OCI-LY7 (cell line): ENCODE measurements at places on chromosomes 1 and 21.

- DNase-seq: no peak
Observed at GRCh38 chr1:24047110-24047477, 64.8 kb downstream of the MYOM3 start.

DNA sequence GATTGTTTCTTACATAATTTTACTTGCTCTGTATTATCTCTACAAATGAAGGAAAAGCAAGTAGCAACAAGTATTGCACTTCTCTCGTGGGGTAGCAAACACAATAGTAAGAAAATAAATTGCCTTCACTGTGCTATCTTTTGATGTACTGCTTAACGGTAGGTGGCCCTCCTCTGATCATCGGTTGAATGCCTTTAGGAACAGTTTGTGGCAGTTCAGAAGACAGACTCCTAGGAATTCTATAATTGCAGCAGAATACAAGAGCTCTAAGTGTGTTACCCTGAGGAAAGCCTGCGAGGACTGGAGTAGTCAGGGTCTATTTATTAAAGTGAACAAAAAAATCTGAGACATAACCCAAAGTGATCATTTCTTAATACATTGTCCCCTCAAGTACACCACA, 1135.9 kb downstream of the KCNT2 start:
- no peak for DNase-seq

DNA sequence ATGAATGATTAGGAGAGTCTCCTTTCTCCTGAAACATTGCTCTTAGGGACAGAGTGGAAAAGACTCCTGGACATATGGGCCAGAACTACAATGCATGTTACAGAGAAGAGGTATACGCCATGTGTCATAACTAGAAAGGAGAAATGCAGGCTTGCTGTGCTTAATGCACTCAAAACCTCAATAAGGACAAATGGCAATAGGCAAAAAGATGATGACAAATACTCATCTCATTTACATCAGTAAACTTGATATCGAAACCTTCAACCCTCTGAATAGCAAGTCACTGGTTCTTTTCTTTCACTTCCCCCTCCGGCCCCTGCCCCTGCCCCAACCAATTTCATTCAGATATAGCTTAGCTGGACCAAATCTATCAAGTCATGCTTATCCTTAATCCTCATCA, 1.9 kb upstream of the GPR88 start:
- DNase-seq: peak; percentile 7

- DNase-seq: no peak
Observed at GRCh38 chr21:45949928-45950739, 31.4 kb upstream of the COL6A1 start.

DNA sequence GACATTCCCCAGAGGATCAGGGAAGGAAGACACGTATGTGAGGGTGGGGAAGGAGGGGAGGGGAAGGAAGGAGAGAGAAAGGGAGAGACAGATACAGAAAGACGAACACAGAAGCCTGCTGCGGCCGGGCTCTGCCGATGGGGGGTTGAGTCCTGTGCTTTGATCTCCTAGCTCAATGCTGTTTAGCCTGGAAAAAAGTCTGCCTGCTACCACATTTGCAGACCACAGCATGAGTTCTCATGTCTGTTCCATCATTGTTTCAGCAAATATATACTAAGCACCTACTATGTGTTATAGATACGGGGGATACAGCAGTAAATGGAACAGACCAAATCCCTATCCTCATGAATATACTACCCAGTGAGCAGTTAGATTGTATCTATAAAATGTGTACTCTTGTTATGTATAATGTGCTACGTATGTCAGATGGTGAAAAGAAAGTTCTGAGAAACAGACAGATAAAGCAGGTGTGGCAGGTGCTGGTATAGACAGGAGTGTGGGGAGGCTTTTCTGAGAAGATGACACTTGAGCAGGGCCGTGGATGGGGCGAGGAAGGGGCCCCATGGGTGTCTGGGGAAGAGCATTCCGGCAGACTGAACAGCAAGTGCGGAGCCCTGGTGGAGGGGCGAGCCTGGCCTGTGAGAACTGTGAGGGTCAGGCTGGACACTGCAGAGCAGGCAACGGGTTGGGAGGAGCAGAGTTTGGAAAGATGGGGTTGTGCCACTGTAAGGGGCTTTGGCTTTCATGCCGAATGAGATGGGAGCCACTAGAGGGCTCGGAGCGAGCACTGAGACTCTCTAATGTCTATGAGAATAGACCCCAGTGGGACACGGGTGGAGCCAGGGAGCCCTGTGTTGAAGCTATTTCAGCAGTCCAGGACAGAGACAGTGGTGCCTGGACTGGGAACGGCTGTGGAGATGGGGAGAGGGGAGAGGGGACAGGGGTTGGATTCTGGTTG, 34.1 kb downstream of the KIAA1614 start:
- no peak for DNase-seq

- peak; percentile 89 for DNase-seq
Observed at GRCh38 chr1:174998569-174999215, 1.1 kb upstream of the CACYBP start.

DNA sequence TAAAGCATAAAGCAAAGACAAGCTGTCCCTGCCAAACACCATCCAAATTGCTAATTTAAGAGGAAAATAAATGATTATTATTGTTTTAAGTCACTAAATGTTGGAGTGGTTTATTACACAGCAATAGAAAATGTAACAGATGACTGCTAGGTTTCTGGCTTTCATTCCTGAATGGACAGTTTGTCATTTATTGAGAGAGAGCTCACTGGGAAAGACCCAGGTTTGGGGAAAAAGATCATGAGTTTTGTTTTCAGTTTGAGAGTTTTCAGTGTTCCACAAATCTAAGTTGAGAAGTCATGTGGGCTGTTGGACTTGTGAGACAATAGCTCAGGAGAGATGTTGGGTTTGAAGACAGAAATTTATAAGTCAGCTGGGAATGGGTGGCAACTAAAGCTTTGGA, 5.4 kb downstream of the GPA33 start:
- DNase-seq: no peak

DNA sequence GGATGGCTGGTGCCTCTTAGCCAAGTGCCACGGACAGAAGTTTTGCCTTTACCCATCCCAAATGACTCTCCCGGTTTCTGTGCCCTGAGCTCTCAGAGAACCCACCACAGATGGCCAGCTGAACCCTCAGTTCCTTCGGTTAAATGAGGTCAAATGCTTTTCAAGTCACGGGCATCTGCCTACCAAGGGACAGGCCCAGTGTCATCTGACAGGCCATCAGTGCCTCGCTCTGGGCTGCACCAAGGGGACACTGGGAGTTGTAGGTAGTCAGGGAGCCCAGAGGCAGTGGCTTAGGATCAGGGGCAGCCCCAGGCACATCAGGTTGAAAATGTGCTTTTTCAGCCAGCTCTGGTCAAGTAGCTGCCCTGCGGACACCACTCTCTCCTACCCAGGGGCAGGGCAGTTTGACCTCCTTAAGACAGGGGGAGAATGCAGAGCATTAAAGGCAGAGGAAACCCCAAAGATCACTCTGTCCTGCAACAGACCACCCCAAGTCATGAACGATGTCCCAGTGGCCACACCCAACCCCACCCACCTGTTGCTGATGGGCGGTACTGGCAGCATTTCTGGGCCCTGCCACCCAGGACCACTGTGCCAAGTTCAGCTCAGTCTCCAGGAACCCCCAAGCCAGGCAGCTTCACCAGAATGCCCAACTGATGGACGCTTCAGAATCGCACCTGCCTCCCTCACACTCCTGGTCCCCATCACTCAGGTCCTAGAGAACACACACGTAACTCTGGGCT, 60.7 kb downstream of the CASZ1 start:
- no peak for DNase-seq

DNA sequence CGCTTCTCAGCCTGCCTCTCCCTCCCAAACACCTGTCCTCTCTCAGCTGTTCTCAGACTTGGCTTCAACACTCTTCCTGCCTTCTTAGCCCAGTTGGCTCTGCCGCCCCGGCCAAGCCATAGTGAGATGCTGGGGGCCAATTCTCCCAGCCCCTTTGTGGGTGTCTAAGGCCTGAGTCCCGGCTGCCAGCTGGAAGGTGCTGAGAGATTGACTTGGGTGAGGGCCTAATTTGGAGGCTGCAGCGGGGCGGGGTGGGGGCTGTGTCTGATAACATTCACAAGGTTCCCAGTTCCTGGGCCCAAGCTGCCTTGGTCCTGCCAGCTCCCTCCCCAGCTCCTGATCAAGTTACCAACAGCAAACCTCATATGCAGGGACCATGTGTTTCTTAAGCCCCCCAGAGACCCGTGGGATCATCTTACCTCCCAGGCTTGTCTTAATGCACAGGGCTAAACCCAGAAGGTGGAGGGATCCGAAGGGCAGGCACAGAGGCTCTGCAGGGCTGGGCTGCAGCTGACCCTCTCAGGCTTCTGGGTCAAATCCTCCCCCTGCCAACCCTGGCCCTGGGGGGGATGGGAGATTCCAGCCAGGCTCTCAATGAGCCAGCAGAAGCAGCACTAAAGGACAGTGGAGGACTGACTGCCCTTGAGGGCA, 9.8 kb downstream of the INKA2 start:
- DNase-seq: no peak

GRCh38 chr1:228923973-228924686, 188.9 kb downstream of the RHOU start:
- no peak for DNase-seq

GRCh38 chr1:22380024-22380785, 71.4 kb upstream of the ZBTB40 start:
- DNase-seq: no peak

GRCh38 chr1:233097959-233098580, 147.7 kb downstream of the NTPCR start:
- DNase-seq: no peak

DNA sequence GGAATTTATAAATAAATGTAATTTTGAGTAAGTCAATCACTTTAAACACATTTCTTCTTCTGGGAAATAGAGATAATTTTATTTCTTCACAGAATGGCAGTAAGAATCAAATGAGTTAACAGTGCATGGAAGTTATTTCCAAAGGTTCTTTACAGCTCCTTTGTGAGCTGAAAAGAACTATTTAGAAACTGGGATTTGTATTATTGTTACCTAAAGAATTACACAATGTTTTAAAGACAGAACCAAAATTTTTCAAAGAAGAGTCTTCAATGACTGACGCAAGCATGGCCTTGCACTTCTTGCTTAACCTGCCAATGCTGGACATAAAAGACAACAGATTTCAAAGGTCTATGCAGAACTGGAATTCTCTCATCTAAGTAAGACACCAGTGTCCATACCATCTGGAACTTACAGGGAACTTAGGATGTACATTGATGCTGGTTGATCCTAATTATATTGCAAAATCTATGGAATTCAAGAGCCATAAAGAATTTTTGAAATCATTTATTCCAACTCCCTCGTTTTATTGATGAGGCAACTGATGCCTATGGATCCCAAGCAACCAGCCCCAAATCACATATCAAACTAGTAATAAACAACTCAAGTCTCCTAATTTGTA, 2.7 kb downstream of the COLGALT2 start:
- DNase-seq: no peak

- peak; percentile 80 for DNase-seq
Observed at GRCh38 chr1:198656500-198656932, 17.7 kb downstream of the PTPRC start.
